ENCODE measurements at places on chromosomes 5 and 9. TPM values are rescaled to one million over a fixed set of nuclear protein-coding genes. Genes with fewer than 3 reads are reported as not detected.
A peak's percentile ranks its signal among the peaks of the same experiment; 100 is the strongest.

The ROPN1L gene
- total RNA-seq, result 7.1 TPM

The RMI1 gene
- total RNA-seq, result 19.2 TPM

- H3K4me3 ChIP-seq, result no peak overlapping the region
- no peaks in the 10 kb centered on the region for H3K36me3 ChIP-seq
- H3K27ac ChIP-seq, result no peak overlapping the region
- no peak for DNase-seq
Observed at GRCh38 chr5:60494635-60495034, 205.3 kb downstream of the DEPDC1B start.

The PCDHB13 gene
- not detected for total RNA-seq

- peak; percentile 10 for DNase-seq
- no peaks in the 10 kb centered on the region for H3K4me1 ChIP-seq
- H3K36me3 ChIP-seq, result no peaks in the 10 kb centered on the region
- H3K27ac ChIP-seq, result no peak overlapping the region
- H3K4me3 ChIP-seq, result no peak overlapping the region
- no peaks in the 10 kb centered on the region for H3K27me3 ChIP-seq
Observed at GRCh38 chr9:22469928-22470544, 23.4 kb downstream of the DMRTA1 start.

DNA sequence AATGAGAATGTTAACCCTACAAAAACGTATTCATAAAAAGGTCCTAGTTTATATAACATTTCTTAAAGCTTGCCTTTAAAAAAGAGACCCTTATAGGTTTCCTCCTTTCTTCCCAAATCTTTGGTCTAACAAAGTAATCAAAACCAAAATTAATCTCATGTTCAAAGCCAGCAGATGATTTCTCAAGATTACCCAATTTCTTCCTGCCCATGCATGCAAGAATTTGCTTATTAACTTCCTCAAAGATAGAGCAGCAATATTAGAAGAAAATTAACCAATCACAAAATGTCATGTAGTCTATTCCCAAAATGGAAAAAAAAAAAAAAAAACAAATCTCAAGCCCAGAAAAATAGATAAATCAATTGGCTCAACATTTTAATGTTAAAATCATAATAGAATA, 114.9 kb downstream of the MLLT3 start:
- no peaks in the 10 kb centered on the region for H3K27me3 ChIP-seq
- H3K27ac ChIP-seq, result no peak overlapping the region
- no peaks in the 10 kb centered on the region for H3K36me3 ChIP-seq
- no peak overlapping the region for H3K4me3 ChIP-seq

The PCDHA9 gene
- not detected for total RNA-seq

The CNTNAP3 gene
- total RNA-seq, result 4.6 TPM

DNA sequence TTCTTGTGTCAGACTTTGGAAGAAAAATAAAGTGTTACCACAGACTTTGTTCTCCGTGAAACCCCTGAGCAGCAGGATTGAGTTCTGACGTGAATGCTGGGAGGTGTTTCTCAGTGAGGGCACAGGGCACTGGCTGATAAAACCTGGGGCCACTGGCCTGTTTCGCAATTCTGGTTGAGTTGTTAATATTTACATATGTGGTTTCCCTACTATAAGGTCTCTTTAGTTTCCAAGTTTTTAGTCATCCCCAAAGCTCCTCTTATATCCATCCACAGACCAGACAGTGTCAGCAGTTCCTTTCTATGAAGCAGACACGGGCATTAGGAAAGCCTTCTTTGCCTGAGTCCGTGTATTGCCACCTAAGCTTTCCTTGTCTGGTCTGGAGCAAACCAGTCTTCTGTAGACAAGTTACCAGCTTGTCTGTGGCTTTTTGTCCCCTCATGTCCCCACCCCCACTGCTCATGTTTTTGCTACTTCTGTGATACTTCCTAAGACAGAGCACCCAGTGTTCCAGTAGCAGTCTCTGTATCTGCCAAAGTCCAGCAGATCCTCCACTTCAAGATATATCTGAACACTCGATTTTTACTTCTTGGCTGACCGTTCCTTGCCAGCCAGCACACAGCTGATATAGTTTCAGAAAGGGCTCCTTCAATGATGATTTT, 42.0 kb downstream of the ACO1 start:
- H3K36me3 ChIP-seq, result no peaks in the 10 kb centered on the region
- peak; percentile 41 for DNase-seq

GRCh38 chr5:149265597-149265996, 6.1 kb upstream of the AFAP1L1 start:
- no peaks in the 10 kb centered on the region for H3K27me3 ChIP-seq
- no peaks in the 10 kb centered on the region for H3K36me3 ChIP-seq
- DNase-seq, result no peak
- H3K4me1 ChIP-seq, result peaks cover 2% of the 10 kb centered on the region

DNA sequence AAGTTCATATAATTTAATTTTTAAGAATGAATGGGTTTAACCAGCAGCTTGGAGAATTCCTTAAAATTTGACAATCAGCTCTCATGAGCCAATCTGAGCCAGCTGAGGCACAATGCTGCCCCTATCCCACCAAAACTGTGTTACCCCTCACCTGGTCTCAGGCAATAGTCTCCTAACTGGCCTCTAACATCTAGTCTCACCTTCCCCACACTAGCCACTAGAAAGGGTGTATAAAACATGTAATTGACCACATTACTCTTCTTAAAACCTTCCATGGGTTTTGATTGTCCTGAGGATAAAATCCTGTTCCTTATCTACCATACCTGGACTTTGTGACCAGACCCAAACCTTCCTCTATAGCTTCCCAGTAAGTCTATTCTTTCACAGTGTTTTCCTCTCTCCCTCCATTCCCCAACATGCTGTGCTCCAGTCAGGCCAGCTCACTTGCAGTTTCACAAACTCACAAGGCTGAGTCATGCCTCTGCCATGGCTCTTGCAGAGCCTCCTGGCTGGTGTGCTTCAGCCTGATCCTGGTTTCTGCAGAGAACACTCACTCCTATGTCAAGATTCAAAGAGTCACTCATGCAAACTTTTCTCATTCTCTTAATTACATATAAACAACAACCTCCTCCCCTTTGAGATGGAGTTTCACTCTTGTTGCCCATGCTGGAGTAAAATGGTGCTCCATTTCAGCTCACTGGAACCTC, 16.0 kb upstream of the ZCCHC7 start:
- H3K4me3 ChIP-seq, result no peak overlapping the region
- H3K36me3 ChIP-seq, result no peaks in the 10 kb centered on the region
- no peak overlapping the region for H3K27ac ChIP-seq
- peaks cover 25% of the 10 kb centered on the region for H3K4me1 ChIP-seq
- H3K27me3 ChIP-seq, result no peaks in the 10 kb centered on the region

The PIP5KL1 gene
- total RNA-seq, result 22.5 TPM

GRCh38 chr5:96483878-96484277, 50.8 kb upstream of the PCSK1 start:
- H3K4me1 ChIP-seq, result no peaks in the 10 kb centered on the region
- H3K4me3 ChIP-seq, result no peak overlapping the region
- H3K27ac ChIP-seq, result no peak overlapping the region
- H3K27me3 ChIP-seq, result 0 out of 2 replicates have a peak, but pooled peaks cover 3% of the 10 kb centered on the region
- DNase-seq, result no peak

The COL23A1 gene
- total RNA-seq, result not detected

DNA sequence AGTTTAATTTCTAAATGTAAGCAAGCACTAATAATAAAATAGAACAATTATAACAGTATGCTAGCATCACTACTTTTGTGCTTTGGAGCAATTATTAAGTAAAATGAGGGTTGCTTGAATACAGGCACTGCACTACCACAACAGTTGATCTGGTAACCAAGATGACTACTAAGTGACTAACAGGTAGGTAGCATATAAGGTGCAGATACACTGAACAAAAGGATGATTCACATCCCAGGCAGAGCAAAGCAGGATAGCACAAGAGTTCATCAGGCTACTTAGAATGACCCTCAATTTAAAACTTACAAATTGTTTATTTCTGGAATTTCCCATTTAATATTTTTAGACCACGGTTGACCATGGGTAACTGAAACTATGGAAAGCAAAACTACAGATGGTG, 48.0 kb upstream of the RGS7BP start:
- no peaks in the 10 kb centered on the region for H3K4me1 ChIP-seq
- no peak overlapping the region for H3K4me3 ChIP-seq

GRCh38 chr9:98989036-98990000, 45.6 kb downstream of the COL15A1 start:
- peak; percentile 14 for DNase-seq
- H3K27ac ChIP-seq, result no peak overlapping the region
- peaks cover 12% of the 10 kb centered on the region for H3K4me1 ChIP-seq
- H3K4me3 ChIP-seq, result no peak overlapping the region
- H3K27me3 ChIP-seq, result no peaks in the 10 kb centered on the region
- H3K36me3 ChIP-seq, result no peaks in the 10 kb centered on the region

GRCh38 chr5:125298746-125299379, 552.4 kb upstream of the ZNF608 start:
- H3K27me3 ChIP-seq, result no peaks in the 10 kb centered on the region
- no peak overlapping the region for H3K27ac ChIP-seq
- DNase-seq, result no peak
- H3K4me1 ChIP-seq, result 0 out of 2 replicates have a peak, but pooled peaks cover 4% of the 10 kb centered on the region
- H3K36me3 ChIP-seq, result no peaks in the 10 kb centered on the region
- no peak overlapping the region for H3K4me3 ChIP-seq

GRCh38 chr9:34553511-34554021, 30.8 kb upstream of the ENHO start:
- H3K4me1 ChIP-seq, result no peaks in the 10 kb centered on the region
- no peak overlapping the region for H3K27ac ChIP-seq
- H3K36me3 ChIP-seq, result no peaks in the 10 kb centered on the region
- DNase-seq, result no peak
- H3K27me3 ChIP-seq, result peaks cover 57% of the 10 kb centered on the region
- no peak overlapping the region for H3K4me3 ChIP-seq

Data from PC-9 (cell line).